ENCODE measurements at places on chromosomes 1 and 21. TPM values are rescaled to one million over a fixed set of nuclear protein-coding genes. Genes with fewer than 3 reads are reported as not detected.

Gene PROK1
- total RNA-seq: not detected

Gene KRTAP26-1
- total RNA-seq: not detected

Gene SRRM1
- total RNA-seq: 23.8 TPM

Gene IL12RB2
- not detected for total RNA-seq

Gene CFAP74
- total RNA-seq: not detected
